Endodermal cell (in vitro differentiated cells): ENCODE measurements at places on chromosomes 12 and 14. TPM values are rescaled to one million over a fixed set of nuclear protein-coding genes. Genes with fewer than 3 reads are reported as not detected.

The OR4Q3 gene
- not detected in 2 replicates for total RNA-seq

The ITPK1 gene
- 66.9 and 68.1 TPM in 2 replicates for total RNA-seq

The PRDM4 gene
- 20.0 and 20.8 TPM in 2 replicates for total RNA-seq

GRCh38 chr12:65681226-65681625, 143.1 kb upstream of the HMGA2 start:
- H3K27me3 ChIP-seq: no peaks in the 10 kb centered on the region
- no peaks in the 10 kb centered on the region for H3K4me1 ChIP-seq
- no peaks in the 10 kb centered on the region for H3K36me3 ChIP-seq
- H3K27ac ChIP-seq: no peak overlapping the region

- no peaks in the 10 kb centered on the region for H3K36me3 ChIP-seq
- no peaks in the 10 kb centered on the region for H3K27me3 ChIP-seq
- peaks cover 20% of the 10 kb centered on the region for H3K4me1 ChIP-seq
- no peak overlapping the region for H3K27ac ChIP-seq
- no peak for DNase-seq
Measured at GRCh38 chr14:93057586-93058280, 58.0 kb downstream of the ITPK1 start.

- H3K4me1 ChIP-seq: no peaks in the 10 kb centered on the region
- H3K36me3 ChIP-seq: no peaks in the 10 kb centered on the region
- H3K27me3 ChIP-seq: peaks cover 37% of the 10 kb centered on the region
- no peak overlapping the region for H3K4me3 ChIP-seq
Measured at GRCh38 chr12:52641468-52641867, 10.5 kb downstream of the KRT2 start.
